Activated naive CD8-positive, alpha-beta T cell treated with anti-CD3 and anti-CD28 coated beads, Interleukin-2, amount 10 ng/mL, durations not matched to agents 7 days and 5 days (primary cell): ENCODE measurements at places on chromosomes 1 and 21. TPM values are rescaled to one million over a fixed set of nuclear protein-coding genes. Genes with fewer than 3 reads are reported as not detected.

The CDC42 gene
- total RNA-seq: 283 TPM

The TMEM200B gene
- not detected for total RNA-seq

The SPATA21 gene
- not detected for total RNA-seq

The MIXL1 gene
- not detected for total RNA-seq

The TEKT2 gene
- total RNA-seq: not detected

The SPRR2F gene
- not detected for total RNA-seq

The TRNAU1AP gene
- total RNA-seq: 54.2 TPM

The GJA8 gene
- total RNA-seq: not detected

The CRB1 gene
- total RNA-seq: not detected

The OR6K3 gene
- total RNA-seq: not detected

The OR2T29 gene
- not detected for total RNA-seq

The ANKRD35 gene
- total RNA-seq: 0.69 TPM

The TEX38 gene
- not detected for total RNA-seq

The LCK gene
- 472 TPM for total RNA-seq
